ENCODE measurements at places on chromosomes 7 and 10.

- no peak for DNase-seq
Measured at GRCh38 chr10:22570733-22571430, 143.5 kb downstream of the PIP4K2A start.

DNA sequence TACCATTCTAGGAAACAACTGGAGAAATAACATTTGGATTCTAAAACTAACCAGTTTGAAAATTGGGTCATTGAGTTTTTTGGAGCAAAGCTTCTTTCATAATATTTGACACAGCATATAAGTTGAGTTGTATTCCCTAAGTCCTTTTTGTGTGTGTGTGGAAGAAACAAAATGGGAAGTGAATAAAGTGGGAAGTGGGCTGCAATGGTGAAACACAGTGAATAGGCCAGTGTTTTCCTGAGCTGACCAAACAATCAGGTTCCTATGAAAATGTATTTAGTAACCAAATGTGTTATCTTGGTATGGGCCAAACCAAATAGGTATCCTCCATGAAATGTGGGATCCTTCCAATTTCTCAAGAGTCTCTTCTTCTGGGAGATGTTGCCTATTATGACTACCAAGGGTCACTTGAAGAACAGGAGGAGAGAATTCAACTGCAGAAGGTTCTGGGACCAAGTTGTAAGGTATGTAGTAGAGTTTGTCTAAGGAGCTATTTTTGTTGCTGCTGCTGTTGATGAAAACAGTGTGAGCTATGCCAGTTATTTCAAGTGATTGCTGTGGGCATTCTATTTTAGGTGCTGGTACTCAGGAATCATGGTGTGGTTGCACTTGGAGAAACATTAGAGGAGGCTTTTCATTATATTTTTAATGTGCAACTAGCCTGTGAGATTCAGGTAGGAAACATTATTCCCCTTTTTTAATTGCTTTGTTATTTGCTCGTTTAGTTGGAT is 88.3 kb upstream of the MXI1 start:
- DNase-seq = no peak

GRCh38 chr7:47795631-47796030 is 152.6 kb downstream of the PKD1L1 start:
- no peak for DNase-seq

DNA sequence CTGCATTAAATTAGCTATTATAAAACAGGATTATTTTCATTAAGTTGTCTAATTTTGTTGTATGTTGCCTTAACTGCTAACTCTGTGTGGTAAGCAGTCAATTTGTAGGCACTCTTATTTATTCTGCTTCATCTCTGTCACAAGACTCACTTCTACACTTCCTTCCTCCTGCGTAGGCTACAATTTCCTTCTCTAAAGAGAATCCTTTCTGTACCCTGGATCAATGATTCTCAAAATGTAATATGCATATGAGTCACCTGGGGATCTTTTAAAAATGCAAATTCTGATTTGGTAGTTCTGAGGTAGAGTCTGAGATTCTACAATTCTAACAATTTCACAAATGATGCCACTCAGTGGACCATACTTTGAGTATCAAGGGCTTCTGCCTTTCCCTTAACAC is 4.4 kb upstream of the UBE2D1 start:
- DNase-seq = no peak

DNA sequence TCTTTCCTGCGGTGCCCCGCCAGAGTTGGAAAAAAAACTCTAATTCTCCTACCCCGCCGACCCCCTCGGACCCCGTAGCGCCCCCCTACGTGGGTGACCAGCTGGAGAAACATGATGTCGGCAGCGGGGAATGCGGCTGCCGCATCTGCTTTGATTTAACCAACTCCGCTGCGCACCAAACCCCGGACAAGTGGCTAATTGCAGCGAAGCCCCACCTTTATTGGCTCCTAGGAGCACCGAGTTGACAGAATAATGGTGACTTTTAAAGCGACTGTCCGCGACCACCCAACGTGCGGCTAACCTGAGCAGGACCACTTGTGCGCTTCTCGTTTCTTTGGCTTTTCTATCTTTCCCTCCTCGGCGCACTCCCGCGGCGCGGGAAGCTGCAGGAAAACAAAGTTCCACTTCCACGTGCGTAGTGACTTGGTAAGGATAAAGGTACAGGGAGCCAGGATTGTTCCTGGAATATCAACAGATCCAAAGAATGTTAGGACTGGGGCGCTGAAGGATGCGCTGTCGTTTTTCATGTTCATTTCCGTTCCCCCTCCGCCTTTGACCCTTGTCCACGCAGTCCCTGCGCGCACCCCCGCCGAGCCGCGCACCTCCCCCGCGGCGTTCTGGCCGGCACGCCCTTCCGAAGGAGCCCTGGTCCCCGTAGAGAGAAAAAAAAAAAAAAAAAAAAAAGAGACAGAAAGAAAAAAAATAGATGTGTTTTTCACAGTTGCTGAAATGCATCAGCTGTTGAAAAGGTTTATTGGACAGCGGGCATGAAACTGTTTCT is 1.4 kb downstream of the WNT16 start:
- no peak for DNase-seq

DNA sequence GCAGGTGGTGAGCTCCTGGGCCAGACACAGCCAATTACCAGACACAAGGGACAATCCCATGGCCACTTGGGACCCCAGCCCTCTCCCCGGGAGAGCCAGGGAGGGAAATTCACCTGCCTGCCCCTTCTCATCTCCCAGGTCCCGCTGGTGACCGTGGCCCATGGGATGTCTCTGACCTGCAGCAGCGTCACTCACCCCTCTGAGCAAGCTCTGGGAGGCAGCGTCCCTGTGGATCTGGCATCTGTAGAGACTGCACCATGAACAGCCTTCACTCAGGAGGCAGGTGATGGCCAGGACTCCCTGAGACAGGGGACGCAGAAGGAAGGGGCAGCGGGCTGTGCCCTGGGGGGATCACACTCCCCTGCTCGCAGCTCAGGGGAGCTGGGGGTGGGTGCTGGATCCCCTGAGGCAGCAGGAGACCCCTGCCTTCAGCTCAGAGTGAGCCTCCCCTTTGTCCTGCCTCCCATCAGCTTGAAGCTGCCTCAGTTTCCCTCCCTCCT is 90.8 kb downstream of the FOXL3 start:
- DNase-seq = peak; percentile 37

DNA sequence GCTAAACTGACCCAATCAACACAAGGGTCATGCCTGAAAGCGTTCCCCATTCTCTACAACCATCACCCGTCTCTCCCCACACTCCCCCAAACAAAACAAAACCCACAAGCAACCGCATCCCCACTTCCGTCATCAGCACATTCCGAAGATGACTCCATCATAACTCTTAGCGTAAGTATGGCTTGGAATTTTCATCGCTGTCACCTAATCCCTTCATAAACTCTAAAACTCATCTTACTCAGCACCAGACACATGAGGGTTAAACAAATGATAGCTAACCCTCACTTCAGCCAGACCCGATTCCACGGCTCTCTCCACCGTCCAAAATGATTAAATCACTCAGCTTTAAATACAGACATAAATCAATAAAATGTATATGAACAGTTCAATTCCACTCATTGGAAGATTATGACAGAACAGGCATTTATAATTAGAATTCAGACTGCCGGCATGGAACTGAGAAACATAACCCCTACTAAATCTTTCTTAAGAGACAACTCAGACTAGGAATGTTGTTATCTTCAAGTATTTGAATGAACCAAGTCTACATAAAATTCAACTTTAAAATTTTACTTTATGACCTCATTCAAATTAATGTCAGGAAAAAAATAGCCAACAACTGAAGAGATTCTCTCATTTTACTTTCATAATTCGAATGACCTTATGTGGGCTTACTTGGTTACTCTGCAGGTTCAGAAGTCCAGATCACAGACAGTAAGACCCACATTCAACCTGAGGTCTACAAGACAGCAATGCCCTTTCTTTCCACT is 215.9 kb downstream of the PARD3 start:
- no peak for DNase-seq

DNA sequence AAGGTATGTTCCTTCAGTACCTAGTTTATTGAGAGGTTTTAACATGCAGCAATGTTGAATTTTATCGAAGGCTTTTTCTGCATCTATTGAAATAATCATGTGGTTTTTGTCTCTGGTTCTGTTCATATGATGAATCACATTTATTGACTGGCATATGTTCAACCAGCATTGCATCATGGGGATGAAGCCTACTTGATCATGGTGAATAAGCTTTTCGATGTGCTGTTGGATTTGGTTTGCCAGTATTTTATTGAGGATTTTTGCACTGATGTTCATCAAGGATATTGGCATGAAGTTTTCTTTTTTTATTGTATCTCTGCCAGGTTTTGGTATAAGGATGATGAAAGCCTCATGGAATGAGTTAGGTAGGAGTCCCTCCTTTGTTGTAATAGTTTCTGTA is 204.0 kb upstream of the GNAI1 start:
- no peak for DNase-seq

- no peak for DNase-seq
Measured at GRCh38 chr7:31981874-31982390, 88.3 kb downstream of the PDE1C start.

DNA sequence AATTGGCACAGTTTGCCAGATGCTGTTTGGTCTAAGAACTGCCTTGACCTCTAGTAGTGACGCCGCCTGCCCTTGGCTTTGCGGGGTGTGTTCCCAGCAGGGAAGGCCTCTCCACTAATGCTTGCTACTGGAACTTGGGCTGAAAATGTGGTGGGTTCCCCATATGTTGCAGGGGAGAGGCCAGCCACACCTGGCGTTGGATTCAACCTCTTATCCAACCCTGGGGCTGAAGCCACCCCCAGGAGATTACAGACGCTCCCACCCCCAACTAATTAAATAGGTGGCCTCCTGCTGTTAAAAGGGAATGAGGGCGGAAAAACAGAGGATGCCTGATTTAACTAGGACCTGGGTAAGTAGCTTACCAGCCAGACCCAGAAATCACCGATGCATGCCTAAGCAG is 19.2 kb upstream of the ATOH7 start:
- DNase-seq = no peak

GRCh38 chr7:41709621-41710020 is 6.7 kb upstream of the INHBA start:
- DNase-seq = no peak

DNA sequence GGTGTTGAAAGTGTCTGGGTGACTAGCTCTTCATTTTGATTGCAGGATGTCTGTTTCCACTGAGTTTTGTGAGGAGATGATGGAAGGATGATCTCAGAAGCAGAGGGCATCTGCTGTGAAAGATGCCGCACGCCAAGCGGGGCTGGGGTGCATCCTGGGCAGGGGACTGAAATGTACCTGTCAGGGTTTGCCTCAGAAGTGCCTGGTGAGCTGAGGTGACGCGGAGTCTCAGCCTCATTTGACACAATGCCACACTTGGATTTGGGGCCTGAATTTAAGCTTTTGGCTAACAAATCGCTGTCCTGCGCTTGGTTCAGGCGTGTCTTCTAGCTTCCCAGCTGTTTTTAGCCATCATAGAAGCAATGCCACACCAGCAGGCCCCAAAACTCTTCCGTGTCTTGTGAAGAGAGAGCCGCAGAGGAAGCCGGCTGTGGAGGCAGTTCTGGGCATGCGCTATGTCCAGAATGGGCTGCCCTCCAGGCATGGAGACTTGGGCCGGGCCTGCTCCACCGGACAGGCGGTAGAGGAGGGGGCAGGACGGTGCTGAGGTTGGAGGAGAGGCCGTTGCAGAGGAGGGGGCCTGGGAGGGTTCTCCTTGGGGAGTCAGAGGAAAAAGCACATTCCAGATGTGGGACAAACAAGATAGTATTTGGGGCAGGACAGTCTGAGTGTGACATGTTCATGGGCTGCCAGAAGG is 31.2 kb downstream of the WDR86 start:
- DNase-seq = peak; percentile 54

DNA sequence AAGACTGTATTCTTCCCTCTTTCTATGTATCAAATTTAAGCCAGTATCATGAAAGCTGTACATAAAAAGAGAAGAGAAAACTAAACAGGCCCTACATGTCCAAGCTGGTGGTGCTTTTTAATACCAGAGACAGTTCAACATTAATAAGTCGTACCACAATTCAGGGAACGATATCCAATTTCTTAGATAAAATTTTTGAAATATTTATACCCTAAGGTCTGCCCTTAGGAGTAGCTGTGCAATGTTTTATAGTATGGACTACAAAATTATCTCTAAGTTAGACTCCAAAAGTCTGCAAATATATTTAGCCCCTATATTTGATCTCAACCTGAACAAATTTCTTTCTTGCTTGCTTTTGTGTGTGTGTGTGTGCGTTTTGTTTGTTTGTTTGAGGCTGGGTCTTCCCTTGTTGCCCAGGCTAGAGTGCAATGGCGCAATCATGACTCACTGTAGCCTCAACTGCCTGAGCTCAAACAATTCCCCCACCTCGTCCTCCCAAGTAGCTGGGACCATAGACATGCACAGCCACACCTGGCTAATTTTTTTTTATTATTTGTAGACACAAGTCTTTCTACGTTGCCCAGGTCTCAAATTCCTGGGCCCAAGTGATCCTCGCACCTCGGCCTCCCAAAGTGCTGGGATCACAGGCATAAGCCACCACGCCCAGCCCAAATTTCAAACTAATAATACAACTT is 13.2 kb downstream of the ARHGAP19 start:
- no peak for DNase-seq

GRCh38 chr7:18140943-18141342 is 113.3 kb upstream of the PRPS1L1 start:
- no peak for DNase-seq

GRCh38 chr10:1650542-1651269 is 86.6 kb downstream of the ADARB2 start:
- DNase-seq = peak; percentile 40

- DNase-seq = no peak
Measured at GRCh38 chr10:19964625-19965024, 148.4 kb downstream of the PLXDC2 start.

DNA sequence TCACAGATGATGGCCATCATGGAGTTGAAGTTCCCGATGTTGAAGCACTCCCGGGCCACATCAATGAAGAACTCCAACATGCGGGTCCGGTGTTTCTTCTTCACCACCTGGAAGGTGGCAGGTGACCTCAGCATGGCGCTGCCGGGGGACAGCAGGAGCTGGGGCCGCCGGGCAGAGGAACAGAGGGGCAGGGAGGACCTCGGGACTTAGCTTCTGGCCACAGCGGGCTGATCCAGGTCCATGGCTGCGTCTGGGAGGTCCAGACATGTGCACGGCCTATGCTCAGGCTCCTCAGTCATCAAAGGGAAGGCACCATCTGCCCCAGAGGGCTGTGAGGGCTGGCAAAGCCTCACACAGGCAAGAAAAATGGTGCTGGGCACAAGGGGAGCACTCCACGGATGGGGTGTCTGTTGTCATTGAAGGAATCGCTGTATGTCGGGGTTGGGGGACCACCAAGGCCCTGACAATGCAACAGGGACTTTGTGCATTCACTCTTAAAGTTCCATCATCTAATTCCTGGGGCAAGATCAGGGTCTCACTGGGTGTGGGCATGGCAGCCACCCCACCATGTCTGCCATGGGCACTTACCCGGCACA is 60.9 kb downstream of the CSGALNACT2 start:
- DNase-seq = peak; percentile 50

GRCh38 chr10:97961945-97962344 is 68.5 kb downstream of the CRTAC1 start:
- peak; percentile 74 for DNase-seq

- DNase-seq = no peak
Measured at GRCh38 chr7:102248456-102249395, 37.9 kb upstream of the SH2B2 start.

- DNase-seq = no peak
Measured at GRCh38 chr10:125235093-125236069, 75.0 kb upstream of the CTBP2 start.

Measured in upper lobe of right lung (tissue), 1 donor.